GDM1 (cell line): ENCODE measurements at places on chromosomes 3 and 15.

DNA sequence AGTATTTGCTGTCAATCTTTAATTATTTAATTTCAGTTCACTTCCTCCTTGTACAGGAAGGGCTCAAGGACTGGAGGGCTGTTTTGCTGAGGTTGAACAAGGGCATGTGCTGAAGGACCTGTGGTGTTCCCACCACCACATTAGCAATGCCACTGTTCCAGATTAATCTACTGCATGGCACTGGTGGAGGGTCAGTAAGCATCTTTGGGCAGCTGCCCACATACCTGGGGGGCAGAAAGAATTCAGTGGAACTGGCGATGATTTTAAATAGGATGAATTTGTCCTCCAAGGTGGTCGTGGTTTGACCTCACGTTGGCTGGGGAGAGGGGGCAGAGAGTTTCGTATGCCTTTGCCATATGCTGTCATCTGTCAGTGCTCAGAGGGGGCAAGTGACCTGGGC is 244.8 kb downstream of the TLE3 start:
- DNase-seq, result no peak

GRCh38 chr15:80249973-80250372 is 2.0 kb downstream of the CTXND1 start:
- no peak for DNase-seq

DNA sequence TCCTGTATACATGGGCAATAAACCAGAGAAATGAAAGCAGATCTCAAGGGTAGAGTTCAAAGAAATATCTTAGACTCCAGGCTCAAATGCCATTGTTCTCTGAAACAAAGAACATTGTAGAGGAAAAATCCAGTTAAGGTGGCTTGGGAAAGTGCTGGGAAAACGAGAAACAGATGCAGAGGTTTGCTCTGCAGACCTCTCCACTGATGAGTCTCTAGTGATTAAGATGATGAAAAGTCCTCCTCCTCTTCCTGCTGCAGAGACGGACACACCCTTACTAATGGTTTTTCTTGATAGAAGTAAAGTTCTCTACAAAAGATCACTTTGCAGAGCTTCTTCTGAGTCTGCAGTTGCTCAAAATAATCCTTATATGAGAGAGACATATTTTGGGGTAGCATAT is 264.7 kb downstream of the GABRG3 start:
- DNase-seq, result no peak

DNA sequence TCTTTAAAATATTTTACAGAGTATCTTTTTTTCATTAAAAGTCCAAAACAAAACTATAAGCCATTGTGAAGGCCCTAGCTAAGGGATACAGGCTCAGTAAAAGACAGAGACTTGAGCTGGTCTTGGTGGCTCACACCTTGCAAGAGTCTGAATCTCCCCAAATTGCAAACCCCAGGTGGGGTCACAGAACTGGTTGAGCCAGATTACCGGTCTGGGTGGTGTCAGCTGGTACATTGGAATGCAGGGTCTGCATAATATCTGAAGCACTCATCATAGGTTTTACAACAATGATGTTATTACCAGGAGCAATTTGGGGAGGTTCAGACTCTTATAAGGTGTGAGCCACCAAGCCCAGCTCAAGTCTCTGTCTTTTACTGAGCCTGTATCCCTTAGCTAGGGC is 201.2 kb upstream of the ARPP21 start:
- DNase-seq, result no peak

DNA sequence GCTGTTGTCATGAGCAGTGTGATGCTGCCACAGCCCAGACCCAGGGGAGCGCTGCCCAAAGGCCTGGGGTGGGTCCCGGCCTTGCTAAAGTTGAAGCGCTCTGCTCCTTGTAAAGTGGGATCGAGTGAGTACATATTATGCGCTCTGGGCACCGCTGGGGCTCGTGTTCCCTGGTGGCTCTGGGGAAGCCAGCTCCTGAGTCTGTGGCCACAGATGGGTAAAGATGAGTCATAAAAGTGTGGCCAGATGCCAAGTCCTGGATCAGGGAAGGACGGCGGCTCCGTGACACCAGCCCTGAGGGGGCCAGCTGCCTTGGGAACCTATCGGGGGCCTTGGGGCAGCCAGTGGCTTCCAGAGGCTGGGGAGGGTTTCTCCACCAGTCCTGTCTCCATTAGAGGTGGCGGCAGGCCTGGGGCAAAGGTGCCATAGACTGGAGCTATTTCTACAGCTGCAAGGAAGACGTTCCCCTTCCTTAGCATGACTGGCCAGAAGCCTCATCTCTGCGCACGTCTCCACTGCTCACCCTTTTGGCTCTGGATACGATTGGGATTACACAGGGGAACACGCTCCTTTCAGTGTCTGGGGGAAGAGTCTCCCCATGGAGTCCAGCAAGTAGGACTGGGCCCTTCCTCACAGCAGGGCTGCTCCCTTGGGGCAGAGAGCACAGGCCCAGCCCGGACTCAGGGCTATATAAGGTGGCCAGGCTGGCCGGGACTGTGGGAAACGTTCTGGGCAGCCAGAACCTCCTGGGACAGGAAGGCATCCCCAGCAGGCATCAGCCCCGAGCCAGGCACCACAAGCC is 1.2 kb upstream of the ITIH4 start:
- DNase-seq, result no peak

- DNase-seq, result no peak
Observed at GRCh38 chr15:69661871-69662644, 209.4 kb downstream of the RPLP1 start.

- no peak for DNase-seq
Observed at GRCh38 chr15:46955576-46955975, 761.7 kb upstream of the SEMA6D start.

DNA sequence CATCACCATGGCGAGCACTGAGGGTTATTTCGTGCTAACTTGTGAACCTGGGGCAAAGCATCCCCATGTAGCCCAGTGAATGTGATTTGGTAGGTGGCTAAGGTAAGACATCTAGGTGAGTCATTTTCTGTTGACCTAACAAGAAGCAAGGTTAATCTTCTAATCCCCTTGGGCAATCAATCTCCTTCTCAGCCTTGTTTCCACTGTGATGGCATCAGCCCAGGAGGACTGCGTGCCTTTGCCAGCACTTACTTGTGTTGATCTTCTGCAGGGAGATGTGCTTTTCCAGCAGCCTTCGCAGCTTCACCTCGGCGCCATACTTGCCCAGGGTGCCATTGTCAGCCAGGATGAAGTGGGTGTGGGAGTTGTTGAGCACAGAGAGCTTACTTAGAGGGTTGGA is 35.7 kb downstream of the TRPM1 start:
- no peak for DNase-seq

DNA sequence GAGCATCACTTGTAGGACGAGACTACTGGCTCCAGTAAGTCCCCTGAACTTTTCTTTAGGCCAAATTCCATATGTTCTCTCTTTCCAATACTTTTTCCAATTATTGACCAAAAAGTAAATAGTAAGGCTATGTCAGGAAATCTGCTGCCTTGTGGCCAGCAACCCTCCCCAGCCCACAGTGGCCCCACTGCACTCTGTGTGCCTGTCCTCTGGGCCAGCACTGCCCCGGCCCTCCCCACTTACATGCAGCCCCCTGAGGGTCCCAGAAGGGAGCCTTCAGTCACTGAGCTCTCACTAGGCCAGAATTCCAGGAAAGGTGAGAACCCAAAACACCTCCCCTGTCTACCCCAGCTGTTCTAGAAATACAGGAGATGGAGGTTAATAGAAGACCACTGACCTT is 21.3 kb upstream of the ALDH1A3 start:
- no peak for DNase-seq

GRCh38 chr15:52862677-52863076 is 72.5 kb upstream of the ONECUT1 start:
- DNase-seq, result no peak

DNA sequence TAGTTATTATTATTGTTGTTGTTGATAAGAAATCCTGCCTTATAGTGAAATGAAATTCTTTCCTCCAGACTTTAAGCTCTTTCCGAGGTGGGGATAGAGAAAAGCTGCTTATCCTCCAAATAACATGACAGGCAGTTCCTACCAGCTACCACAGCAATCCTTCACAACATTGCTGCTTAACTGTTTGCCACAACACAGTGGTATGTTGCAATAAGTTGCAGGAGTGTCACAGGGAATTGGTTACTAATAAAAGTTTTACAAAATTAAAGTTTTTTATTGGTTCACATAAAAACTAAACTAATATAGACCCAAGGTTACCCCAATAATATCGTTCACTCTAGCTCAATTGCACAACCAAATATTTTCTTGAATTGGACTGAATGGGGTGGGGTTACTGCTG is 57.4 kb upstream of the ICE2 start:
- no peak for DNase-seq

DNA sequence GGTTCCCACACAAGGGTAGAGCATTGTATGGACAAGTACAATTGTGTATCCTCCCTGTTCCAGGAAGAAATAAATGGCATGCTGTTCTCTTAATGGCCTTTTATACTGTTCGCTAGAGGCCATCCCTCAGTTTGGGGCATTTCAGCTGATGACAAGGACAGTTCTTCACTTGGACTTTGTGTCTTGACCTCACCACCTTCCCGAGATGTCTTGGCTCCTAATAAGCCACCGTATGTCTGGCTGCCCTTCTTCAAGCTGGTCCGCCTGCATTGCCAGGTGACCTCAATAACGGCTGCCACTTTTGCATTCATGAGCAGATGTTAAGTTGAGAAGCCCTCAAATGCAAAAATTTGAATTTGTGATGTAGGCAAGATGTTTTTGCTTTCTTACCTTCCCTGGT is 24.1 kb downstream of the ZBTB38 start:
- no peak for DNase-seq

- no peak for DNase-seq
Observed at GRCh38 chr3:151351219-151351618, 21.9 kb upstream of the P2RY13 start.

DNA sequence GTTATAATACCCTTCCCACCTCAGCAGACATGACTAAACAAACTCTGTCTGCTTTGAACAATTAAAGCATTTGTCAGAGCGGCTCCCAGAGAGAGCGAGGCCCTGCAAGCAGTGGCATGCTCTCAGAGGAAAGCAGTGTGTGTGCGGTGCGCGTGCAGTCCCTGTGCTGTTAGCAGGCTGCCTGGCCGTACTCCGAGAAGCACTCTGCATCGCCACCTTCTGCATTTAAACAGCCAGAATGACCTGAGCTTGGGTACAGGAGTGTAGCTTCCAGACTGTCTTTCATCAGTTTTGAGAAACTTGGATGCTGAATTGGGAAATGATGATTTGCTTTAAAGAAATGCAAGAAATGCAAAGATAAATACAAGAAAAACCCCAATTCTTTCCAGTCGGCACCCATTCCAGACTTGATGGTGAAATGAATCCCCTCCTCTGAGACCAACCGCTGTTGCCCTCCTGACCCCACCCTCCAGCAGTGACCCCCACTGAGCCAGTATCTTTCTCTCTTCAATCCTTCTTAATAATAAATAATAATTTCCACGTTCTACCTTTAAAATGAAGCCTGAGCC is 113.5 kb downstream of the VGLL4 start:
- no peak for DNase-seq

- DNase-seq, result no peak
Observed at GRCh38 chr3:48891606-48892005, 7.1 kb downstream of the SLC25A20 start.

DNA sequence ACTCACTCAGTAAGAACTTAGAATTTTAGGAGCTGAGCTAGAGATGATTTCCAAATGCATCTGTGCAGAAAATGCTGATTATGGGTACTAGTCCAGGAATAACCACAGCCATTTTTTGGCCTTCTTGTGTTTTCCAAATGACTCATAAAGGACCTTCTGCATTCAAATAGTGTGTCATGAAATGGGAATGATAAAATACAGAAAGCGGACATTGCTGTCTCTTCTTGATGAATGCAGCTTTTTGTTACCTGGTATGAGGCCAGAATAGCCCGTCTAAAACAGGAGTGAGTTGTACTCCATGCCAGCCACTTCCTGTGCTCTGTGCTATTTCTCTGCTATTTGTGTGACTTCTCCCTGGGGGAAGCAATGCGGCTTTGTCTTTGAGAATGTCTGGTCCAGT is 20.5 kb upstream of the FRMD5 start:
- no peak for DNase-seq

DNA sequence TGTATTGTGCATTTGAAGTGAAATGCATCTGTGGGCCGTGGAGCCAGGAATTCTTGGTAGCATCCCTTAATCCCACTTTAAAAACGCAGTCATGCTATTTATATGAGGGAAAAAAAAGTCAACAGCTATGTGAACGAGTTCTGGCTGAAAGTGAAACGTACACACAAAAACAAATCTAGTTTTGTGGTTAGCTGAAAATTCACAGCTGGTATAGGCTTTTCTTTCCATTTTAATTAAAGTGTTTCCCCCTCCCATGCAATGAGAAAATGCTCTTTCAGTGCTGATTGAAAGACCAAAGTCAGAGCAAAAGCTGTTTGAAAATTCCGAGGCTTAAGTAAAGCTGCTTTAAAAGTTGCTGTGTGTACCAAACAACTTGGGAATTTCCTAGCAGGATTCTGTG is 297.4 kb downstream of the PLCL2 start:
- no peak for DNase-seq
